ENCODE measurements at places on chromosomes 5 and 9. TPM values are rescaled to one million over a fixed set of nuclear protein-coding genes. Genes with fewer than 3 reads are reported as not detected.

Gene LRRC70
- total RNA-seq, result 9.4 TPM

Gene SPACA9
- 3.9 TPM for total RNA-seq

Gene OR1J2
- total RNA-seq, result not detected

DNA sequence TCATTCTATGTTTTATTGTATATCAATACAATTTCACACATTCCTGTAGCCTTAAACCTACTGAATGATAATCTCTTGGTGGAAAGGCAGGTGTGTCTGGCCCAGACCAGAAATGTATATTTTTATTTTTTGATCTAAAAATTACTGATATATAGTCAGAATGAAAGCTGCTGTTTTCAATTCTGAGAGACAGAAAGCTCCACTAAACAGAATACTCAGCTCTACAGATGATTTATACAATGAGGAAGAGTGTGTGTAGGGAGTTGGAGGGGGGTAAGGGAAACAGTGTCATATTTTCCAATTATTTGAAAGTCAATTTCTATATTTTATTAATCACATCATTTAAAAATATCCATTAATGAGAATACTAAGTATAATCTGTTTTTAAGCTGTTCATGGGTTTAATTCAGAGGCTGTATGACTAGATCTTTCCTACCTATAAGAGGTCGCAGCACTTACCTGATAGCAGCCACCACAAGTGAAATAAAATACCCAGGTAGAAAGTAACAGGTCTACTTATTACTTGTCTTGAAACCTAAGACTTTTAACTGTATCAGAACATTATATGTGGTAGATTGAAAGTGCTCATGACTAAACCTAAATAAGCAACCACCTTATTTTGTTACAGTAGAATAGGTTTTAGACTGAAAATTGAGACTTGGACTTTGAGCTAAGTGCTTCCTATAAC, 183.4 kb downstream of the TMC1 start:
- no peak for DNase-seq

DNA sequence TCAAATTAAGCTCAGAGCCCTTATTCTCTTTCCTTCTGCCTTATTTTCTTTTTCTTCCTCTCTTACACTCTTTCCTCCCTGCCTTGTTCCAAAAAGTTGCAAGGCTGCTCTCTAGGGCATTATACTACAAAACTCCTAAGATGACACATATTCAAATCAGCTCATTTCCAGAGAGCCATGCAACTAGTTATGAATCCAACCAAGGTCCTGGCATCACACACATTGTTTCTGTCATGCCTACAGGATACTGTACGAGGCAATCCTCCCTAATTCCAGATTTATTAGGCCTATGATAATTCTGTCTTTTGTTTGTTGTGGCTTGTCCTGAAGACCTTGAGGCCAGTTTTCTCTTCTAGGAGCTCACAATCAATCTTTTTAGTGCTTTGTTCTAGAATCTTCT, 87.0 kb upstream of the TBCA start:
- DNase-seq, result no peak

GRCh38 chr5:151047814-151048425, 27.5 kb downstream of the GPX3 start:
- no peak for DNase-seq

- DNase-seq, result no peak
Measured at GRCh38 chr9:134778841-134779411, 101.7 kb upstream of the FCN2 start.

DNA sequence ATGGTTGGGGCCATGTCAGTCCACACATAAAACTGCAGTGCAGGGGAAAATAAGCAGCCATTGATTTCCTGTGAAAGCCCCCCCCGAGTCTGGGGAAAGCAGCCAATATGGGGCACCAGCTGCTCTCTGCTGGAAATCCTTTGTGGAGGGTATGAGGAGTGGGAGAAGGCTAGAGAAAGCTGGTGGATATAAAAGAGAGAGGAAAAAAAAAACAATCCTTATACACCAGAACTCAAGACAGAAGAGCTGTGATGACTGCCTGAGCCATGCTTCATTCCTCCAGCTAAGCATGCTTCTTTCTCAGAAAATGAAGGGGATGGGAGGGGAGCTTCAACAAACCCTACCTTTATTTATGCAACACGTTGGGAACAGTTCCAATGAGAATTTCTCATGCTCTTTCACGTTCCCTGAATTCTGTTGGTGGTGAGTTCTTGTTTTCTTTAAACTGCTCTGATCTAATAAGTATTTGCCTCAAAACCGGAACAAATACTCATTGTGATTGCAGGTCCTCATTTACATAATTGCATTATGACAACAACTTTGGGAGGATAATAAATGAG, 688.0 kb upstream of the SEMA6A start:
- no peak for DNase-seq

DNA sequence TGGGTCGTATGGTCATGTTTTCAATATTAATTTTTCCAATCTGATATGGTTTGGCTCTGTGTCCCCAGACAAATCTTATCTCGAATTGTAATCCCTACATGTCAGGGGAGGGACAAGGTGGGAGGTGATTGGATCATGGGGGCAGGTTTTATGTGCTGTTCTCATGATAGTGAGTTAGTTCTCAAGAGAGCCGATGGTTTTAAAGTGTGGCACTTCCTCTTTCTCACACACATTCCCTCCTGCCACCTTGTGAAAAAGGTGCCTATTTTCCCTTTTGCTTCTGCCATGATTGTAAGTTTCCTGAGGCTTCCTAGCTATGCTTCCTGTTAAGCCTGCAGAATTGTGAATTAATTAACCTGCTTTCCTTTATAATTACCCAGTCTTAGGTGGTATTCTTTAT, 309.1 kb upstream of the GRIN3A start:
- no peak for DNase-seq
